ENCODE measurements at places on chromosomes 6 and 20.
A peak's percentile ranks its signal among the peaks of the same experiment; 100 is the strongest.

GRCh38 chr20:53834062-53834442, 236.3 kb downstream of the BCAS1 start:
- peaks cover 64% of the 10 kb centered on the region for H3K4me1 ChIP-seq
- H3K4me3 ChIP-seq = no peak overlapping the region
- no peaks in the 10 kb centered on the region for H3K36me3 ChIP-seq
- DNase-seq = no peak

GRCh38 chr6:52871621-52872020, 31.0 kb upstream of the GSTA5 start:
- H3K27me3 ChIP-seq = no peaks in the 10 kb centered on the region
- DNase-seq = no peak
- no peaks in the 10 kb centered on the region for H3K36me3 ChIP-seq
- no peaks in the 10 kb centered on the region for H3K4me1 ChIP-seq
- no peak overlapping the region for H3K27ac ChIP-seq

DNA sequence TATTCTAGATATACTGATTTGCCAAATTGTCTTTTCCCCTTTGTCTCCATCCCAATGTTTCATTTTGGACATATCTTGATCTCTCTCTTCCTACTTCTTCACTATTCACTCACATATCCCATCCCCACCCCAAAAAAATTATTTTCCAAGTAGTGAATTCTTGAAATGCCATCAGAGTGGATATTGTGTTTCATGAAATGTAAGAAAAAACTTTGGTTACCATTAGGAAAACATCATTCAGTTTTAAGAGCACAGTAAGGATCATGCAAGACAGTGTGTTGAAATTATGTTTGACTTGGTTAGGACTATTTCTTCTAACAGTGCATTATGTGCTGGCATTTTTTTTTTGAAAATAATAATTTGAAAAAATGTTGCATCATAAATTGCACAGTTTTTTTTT, 5.7 kb downstream of the RSPO3 start:
- no peak overlapping the region for H3K4me3 ChIP-seq
- peaks cover 19% of the 10 kb centered on the region for H3K4me1 ChIP-seq
- no peaks in the 10 kb centered on the region for H3K36me3 ChIP-seq
- no peak overlapping the region for H3K27ac ChIP-seq

- H3K27me3 ChIP-seq = peaks cover 19% of the 10 kb centered on the region
- H3K4me3 ChIP-seq = peak overlapping the region; percentile 91
These were observed 2.1 kb downstream of the VEGFA start for GRCh38 chr6:43771858-43772680.

DNA sequence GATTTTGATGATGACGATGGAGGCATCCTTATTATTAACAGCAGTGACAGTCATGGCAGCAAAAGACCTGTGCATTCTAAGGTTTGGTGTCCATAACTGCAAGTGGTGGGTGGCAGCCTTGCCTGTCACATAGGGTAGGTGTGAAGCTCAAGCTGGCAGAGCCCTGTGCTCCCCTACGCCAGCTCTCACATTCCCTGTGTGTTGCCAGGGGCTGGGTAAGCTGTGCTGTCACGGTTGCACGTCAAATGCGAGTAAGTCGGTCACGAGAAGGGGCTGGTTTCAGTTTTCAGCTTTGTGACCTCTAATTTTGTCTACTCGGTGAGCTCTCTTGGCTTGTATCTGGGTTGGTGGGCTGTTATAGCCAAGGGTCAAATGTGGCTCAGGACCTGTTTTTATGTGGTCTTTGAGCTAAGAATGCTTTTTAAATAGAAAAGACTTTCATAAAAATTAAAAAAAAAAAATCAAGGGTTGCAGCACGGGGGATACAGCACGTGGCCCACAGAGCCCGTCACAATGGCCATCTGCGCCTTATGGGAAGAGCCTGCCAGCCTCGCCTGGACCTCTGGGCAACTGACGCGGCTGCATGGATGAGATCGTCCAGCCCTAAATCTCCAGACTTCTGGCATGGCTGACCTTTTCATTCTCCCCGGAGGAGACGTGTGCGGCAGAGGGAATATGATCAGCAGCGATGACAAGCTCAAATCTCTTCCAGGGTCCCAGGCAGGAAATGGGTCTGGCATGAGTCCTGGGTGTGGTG, 148.5 kb downstream of the PHACTR3 start:
- H3K4me1 ChIP-seq = no peaks in the 10 kb centered on the region
- no peak overlapping the region for H3K27ac ChIP-seq
- H3K36me3 ChIP-seq = no peaks in the 10 kb centered on the region
- DNase-seq = no peak
- H3K4me3 ChIP-seq = no peak overlapping the region
- H3K27me3 ChIP-seq = peaks cover 25% of the 10 kb centered on the region

DNA sequence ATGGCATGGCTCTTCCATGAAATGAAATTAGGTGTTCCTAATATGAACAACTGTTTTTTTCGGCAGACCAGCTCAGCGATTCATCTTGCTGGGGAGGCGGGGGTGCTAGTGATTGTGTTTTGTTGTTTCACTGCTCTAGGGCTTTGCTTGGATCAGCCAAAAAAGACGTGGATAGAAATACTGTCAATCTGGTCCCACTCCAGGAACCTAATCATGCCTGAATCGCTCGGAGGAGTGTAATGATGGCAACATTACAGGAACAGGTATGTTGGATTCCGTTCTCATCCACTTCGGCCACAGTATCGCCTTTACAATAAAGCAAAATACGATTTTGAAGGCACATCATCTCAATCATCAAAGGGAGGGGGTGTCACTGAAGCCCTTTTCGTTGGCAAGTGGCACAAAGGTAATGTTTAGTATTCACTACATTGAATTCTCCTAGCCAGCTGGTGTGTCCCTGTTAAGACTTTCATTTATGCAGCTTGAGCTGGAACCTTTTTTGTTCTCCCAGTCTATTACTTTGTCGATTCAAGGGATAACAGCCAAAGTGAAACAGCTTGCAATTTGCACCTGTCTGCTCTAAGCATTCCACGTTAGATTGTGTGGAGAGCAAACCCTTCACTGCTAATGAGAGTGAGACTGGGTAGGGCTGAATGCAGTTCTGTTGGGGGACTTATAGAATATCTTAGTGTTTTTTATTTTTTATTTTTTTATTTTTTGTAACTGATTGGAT, 477.7 kb downstream of the TFAP2A start:
- H3K27me3 ChIP-seq = no peaks in the 10 kb centered on the region
- H3K4me1 ChIP-seq = no peaks in the 10 kb centered on the region
- no peak overlapping the region for H3K27ac ChIP-seq
- H3K4me3 ChIP-seq = no peak overlapping the region
